Adipocyte (in vitro differentiated cells): ENCODE measurements at places on chromosomes 2 and 18.

DNA sequence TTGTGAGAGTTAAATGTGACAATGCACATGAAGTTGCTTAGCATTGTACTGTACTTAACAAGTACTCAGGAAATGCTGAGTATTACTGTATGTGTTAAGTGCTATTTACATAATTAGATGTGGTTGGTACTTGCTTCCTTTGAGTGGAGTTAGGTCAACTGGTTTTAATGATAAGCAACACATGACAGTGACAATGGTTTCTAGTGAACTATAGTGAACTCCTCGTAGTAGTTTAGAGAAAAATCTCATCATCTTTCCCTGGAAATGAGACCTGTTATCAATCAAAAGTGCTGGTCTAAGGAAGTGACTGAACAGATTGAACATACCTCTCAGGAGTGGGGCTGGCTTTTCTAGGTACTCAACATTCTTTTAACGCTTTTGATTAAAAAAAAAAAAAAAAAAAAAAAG is 29.2 kb upstream of the ZDBF2 start:
- DNase-seq = no peak

- DNase-seq = no peak
Observed at GRCh38 chr2:235908826-235909225, 259.4 kb downstream of the GBX2 start.

- no peak for DNase-seq
Observed at GRCh38 chr2:20378341-20378740, 27.7 kb upstream of the PUM2 start.

DNA sequence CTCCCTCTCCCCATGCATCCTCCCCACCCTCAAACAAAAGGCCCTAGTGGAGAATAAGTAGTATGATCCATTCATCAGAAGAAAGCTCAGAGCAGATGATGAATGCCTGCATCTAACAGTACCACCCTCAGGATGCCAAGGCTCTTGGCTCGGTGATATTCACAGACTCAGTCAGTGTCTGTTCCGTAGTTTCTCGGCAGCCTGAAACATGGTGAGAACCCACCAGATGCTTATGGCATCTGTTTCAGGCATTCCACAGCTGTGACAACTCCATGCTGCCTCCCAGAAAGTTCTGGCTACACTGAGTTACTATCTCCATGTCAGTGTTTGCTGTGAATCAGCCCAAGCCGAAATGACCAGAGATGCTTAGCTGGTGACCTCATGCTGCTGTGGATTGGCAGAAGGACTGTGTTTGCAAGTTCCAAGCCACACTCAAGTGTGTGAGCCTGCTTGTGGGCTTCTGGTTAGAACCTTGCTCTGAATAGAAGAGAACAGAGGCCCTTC is 83.9 kb downstream of the WDSUB1 start:
- DNase-seq = peak; percentile 92

DNA sequence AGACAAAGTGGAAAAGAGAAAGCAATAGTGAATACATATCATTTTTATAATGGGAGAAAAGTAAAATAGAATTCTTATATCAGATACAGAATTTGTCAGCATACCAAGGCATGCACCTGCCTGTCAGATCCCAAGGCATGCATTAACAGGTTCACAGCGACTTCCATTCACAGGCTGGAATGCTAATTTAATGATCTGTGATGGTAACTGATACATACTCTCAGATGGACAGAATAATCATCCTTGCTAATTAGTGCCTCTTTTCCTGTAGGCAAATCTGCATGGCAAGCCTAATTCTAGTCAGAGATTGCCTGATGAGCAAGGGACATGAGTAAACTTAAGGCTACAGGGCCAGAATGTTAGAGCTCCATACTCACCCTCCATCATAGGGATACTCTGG is 76.1 kb downstream of the PRKRA start:
- DNase-seq = no peak
